Sigmoid colon (tissue), 7 donors: ENCODE measurements at places on chromosomes 13 and 19. TPM values are rescaled to one million over a fixed set of nuclear protein-coding genes. Genes with fewer than 3 reads are reported as not detected.
A peak's percentile ranks its signal among the peaks of the same experiment; 100 is the strongest.

ACP7 gene
- not detected for polyA plus RNA-seq

DNA sequence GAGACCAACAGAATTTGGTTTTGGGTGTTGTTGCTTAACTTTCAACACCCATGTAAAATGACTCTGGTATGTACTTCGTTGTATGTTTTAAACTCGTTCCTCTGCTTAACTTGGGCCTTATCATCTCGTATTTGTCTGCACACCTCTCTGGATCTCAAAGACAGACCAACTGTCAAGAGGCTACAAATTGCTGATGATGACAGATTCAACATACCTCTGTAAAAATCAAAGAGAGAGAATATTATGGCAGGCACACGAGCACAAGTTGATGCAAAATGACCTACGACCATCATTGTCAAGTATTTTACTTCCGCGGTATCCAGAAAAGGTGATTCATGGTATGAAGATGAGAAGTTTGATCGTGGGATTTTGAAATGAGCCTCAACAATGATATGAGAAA is 132.1 kb upstream of the ARGLU1 start:
- DNase-seq = no peak

ZNF813 gene
- 1.9 TPM for polyA plus RNA-seq

- DNase-seq = no peak
Measured at GRCh38 chr19:1907563-1908363, 2.6 kb downstream of the ADAT3 start.

DNA sequence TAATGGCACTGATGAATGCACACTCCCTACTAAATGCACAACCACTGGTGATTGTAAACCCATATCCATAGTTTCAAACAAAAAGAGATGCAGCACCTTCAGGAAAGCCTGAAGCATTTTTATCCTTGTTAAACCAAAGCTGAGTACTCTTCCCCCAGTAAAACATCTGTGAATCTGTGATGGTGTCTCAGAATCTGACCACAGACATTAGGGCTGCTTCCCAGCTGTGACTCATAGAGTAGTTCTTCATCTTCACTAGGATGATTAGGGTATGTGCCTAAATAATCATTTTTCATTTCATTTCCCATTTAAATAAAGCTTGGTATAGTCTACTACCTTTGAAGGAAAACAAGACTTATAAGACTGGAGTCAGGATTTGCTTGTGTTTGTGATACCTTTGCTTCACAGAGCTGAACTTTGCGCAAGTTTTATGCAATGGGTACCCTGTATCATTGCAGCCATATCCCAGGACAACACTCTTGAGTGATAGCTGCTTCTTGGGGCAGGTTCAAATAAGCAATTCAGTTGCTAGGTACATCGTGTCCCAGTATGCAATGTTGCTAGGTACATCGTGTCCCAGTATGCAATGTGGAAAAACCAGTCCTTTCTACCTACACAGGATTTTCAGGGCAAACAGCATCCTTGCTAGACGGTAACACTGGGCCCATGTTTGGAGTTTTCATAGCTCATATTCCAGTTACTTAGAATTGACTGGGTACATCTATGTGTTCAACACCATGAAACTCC is 277.1 kb downstream of the IRS2 start:
- DNase-seq = no peak

BRSK1 gene
- 2.9 TPM for polyA plus RNA-seq

DNA sequence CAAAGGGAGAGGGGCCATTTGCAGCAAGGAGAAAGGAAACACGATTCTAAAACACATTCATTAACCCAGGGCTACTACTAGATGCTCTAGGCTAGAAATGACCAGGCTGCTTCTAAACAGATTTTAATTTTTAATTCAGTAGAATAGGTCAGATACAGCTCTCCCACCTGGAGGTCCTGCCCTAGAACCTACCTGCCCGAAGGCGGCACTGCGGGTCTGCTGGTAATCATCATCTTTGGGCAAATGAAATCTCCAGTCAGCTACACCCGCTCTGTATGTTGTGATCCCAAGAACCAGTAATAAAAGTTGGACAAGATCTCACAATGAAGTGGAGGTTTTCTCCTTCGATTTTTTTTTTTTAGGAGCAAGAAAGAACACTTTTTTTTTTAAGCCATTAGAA is 345.3 kb downstream of the ENOX1 start:
- DNase-seq = no peak

- DNase-seq = no peak
Measured at GRCh38 chr13:67827992-67828391, 597.9 kb upstream of the PCDH9 start.

DNA sequence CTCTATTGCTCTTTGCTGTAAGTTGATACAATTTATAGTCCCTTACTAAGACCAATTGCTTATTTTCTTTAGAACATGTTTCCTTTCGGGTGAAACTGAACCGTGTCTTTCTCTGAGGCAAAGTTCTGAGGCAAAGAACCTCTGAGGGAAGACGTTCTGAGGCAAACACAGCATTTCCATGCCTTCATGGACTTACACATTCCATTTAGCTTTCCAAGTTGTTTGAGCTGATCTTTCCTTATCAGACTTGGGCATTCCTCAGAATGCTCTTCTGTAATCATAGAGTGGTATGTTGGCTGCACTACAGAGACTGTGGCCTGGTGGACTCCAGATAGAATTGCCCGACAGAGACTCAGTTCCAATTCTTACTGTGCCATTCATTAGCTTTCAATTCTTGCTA is 579.1 kb downstream of the KCTD12 start:
- no peak for DNase-seq

GRCh38 chr19:10946958-10947657 is 13.7 kb upstream of the SMARCA4 start:
- DNase-seq = no peak

CYP4F12 gene
- 6.0 TPM for polyA plus RNA-seq

- DNase-seq = peak; percentile 80
Measured at GRCh38 chr13:50512474-50513299, 330.8 kb downstream of the DLEU7 start.

- peak; percentile 82 for DNase-seq
Measured at GRCh38 chr19:3544742-3545668, 6.0 kb downstream of the TEKTIP1 start.

GRCh38 chr13:79775830-79776229 is 294.9 kb downstream of the NDFIP2 start:
- no peak for DNase-seq

MED16 gene
- 51.7 TPM for polyA plus RNA-seq

GRCh38 chr19:15479391-15480345 is at the start of gene PGLYRP2:
TSS of gene PGLYRP2 (minus strand) at chr19:15479501. CDS start at chr19:15479371, 130 bp downstream.
- no peak for DNase-seq

DNA sequence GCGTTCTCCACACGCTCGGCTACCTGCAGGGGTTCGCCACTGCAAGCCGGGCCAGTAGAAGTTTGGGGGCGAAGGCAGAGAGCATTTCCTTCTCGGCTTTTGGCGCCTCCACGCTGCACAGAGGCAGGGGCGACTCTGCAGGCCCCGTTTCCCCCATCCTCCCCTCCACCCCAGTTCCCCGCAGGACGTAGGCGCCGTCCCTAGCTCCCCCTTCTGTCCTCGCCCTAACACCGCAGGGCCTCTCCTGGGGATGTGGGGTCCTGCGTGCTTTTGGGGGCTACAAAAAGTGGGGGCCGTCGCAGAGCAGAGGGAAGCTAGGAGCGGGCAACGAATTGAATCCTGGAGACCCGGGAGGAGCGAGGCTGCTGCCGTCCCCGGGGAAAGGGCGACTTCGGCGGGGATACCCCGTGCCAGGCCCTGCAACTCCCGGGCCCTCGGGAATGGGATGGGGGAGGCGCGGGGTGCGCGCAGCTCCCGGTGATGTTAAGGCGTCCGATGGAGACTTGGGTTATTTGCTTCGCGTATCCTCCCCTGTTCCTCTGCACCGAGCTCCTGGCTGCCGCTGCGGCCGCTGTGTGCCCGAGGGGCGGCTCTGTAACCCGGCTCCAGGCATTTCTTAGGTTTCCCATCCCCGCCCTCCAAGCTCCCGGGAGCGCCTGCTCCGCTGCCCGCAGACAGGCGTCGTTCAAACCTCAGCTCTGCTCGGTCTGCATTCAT is 255.9 kb upstream of the SOX21 start:
- no peak for DNase-seq

- DNase-seq = no peak
Measured at GRCh38 chr13:111330066-111330610, 9.7 kb downstream of the TEX29 start.

- no peak for DNase-seq
Measured at GRCh38 chr19:36183245-36183628, 31.0 kb upstream of the COX7A1 start.

TYROBP gene
- 211 TPM for polyA plus RNA-seq

DNA sequence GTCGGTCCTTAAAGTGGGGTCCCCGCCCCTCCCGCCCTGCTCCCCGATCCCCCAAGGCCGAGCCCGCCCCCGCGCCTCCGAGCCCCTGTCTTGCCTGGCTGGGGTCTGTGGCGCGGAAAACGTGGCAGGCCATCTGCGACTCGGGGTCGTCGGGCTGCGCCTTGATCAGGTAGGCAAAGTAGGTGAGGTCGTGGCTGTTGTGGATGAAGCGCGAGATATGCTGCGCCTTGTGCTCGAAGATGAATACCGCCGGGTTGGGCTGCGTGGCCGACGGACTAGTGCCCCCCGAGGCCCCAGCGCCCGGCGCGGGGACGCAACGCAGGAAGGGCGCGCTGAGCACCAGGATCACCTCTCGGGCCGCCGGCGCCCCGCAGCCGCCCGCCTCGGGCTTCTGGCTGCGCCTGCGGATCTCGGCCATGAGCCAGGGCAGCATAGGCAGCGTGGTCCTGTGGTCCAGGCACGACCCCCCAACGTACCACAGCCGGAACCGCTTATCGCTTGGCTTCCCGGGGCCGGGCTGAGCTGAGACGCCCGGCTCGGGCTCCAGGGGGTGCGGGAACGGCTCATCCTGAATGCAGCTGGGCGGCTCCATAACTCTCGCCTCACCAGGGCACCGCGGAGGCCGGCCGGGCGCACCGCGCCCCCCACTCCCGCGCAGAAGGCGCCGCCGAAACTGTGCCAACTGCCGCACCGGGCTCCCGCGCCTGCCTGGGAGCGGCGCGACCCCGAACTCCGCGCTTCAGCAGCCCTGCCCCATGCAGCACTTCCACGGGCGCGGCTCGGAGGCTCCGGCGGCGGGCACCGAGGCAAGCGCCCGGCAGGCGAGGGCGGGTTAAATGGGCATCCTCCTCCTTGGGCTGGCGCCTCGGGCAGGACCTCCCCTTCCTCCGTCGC is 546 bp downstream of the TBC1D4 start:
- DNase-seq = peak; percentile 69

DNA sequence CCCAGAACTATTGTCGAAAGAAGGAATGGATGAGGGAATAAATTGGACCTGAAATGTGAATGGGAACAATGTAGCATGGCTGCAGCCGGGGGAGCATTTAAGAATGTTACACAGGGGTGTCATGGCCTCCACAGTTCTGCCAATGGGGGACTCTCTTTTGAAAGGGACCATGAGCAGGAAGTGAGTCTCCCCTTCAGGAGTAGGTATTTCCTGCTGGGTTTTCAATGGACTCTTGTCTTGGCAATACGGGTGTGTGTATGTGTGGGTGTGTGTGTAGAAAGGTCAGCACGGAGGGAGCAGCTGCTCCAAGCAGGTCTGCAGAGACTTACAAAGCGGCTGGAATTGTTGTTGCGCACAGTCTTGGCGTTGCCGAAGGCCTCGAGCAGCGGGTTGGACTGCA is 24.4 kb downstream of the MYO1F start:
- DNase-seq = no peak

DNA sequence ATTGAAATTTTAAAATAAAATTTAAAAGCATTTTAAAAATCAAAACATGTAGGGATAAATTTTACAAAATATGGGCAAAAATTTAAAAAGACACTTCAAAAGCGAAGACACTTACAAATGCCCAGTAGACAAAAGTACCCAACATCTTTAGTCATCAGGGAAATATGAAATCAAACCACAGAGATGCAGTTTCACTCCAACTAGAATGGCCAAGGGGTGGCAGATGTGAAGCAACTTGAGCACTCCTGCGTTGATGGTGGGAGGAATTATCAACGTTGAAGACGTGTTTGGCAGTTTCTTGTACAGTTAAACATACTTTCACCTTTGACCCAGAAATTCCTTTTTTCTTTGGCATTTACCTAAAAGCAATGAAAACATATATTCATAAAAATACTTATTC is 518.0 kb upstream of the SGCG start:
- DNase-seq = no peak

ZNF560 gene
- not detected for polyA plus RNA-seq

GRCh38 chr19:19140476-19140875 is 2.2 kb upstream of the TMEM161A start:
- DNase-seq = no peak

C19orf33 gene
- 2,364 TPM for polyA plus RNA-seq

DNA sequence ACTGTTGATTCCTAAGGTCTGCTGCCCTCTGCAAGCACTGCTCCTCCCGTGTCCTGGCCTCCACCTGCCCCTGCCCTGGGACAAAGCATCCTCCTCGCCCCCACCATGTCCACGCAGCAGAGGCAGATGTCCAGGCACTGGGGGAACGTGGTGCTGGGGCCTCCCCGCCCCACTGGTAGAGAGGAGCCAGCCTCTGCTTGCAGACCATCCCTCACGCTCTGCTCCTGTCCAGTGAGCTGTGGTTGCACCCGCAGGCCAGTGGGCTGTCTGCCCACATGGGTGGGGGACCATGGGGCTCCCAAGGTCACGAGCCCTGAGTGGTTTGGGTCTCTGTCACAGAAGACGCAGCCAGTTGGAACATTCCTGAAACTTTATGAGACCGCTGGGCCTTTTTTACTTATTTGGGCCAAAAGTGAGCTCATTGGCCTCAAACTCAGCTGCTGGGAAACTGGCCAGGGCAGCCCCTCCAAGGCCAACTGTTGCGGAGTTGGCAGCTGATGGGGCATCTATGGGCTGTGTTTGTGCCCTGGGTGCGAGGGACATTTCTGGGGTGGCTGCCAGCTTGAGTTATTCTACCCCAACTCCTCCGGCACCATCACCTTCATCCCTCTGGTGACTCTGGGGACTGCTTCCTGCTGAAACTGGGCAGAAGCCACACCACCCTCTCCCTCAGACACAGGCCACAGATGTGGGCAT is 64.8 kb upstream of the F7 start:
- DNase-seq = no peak

GRCh38 chr13:50389726-50390125 is 374.5 kb downstream of the KCNRG start:
- no peak for DNase-seq

- DNase-seq = peak; percentile 94
Measured at GRCh38 chr19:50427997-50428425, 4.7 kb upstream of the MYBPC2 start.

DNA sequence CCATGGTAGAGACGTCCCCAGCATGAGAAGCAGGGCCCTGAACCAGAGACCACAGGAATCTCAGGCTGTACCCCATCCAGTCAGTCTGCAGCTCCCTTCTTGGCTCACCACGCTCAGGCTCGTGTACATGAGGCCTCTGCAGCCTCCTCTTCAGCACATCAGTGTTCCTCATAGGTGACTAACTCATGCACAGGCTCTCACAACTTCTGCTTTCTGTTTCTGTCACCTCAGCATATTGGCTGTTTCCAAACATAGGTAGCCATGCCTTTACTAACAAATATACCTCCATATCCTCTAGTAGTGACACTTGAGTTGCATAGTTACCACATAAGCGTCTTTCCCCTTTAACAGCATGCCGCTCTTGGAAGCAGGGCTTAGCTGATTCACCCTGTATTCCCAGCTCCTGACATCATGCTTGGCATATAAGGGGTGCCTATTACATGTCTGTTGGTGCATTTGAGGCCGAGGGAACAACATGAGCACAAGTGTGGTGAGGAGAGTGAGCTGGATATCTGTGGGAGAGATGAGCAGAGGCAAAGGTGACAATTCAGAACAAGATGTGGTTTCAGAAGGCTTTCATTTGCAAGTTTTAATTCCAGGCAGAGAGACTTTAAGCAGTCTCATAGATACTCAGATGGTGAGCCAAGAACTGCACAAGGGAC is 16.7 kb downstream of the ZNF473 start:
- DNase-seq = no peak

- no peak for DNase-seq
Measured at GRCh38 chr13:97179501-97179900, 42.6 kb upstream of the MBNL2 start.

C13orf42 gene
- polyA plus RNA-seq = not detected

PTGER1 gene
- not detected for polyA plus RNA-seq
